Left renal cortex interstitium (tissue), 4 donors: ENCODE measurements at places on chromosomes 13 and 19. TPM values are rescaled to one million over a fixed set of nuclear protein-coding genes. Genes with fewer than 3 reads are reported as not detected.

- DNase-seq: no peak
These were observed 9.2 kb downstream of the LMTK3 start for GRCh38 chr19:48502350-48503018.

- DNase-seq: no peak
These were observed 126.2 kb downstream of the ZIC5 start for GRCh38 chr13:99845161-99845874.

DNA sequence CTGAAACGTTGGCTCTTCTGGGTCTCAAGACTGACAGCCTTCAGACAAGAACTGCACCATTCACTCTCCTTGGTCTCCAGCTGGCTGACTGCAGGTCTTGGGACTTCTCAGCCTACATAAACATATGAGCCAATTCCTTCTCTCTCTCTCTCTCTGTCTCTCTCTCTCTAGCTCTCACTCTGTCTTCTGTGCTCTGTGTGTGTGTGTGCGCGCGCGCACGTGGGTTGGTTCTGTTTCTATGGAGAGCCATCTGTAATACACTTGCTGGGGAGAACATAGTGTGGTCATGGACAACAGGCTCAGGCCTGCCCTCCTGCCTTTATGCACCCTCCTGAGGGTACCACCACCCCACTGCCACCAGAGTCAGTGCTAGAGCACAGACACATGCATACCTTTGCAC is 13.7 kb upstream of the SERPINE3 start:
- no peak for DNase-seq

DNA sequence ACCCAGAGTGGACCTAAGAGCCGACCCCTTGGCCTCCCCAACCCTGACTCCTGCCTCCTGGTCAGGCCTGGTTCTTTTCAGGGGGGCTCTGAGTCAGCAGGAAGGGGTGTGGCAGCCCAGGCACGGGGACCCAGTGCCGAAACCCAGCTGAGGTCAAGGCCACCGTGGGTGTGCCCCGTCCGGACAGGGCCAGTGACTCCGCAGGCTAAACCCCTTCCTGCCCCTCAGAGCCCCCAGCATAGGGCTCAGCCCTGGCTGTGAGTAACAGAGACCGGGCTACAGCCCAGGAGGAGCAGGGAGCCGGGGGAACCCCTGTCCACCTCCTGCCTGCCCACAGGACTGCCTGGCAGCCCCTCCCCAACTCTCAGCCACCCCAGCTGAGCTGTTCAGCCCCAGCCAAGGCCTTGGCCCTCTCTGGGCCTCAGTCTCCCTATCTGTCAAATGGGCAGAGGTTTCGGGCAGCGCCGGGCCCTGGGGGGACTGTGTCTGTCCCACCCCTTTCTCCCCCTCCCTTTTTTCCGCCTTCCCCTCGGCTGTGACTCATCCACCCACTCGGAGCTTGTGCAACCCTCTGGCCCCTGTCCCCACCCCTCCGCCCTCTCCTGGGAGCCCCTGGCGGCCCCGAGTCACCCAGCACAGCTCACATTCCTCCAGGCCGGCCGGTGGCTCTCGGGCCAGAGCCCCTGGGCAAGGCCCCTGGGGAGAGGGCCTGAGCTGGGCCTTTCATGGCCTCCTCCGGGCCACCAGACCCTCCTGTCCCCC is 8.6 kb downstream of the ZBTB7A start:
- no peak for DNase-seq

- no peak for DNase-seq
These were observed 19.3 kb downstream of the GADD45B start for GRCh38 chr19:2495130-2495641.

GPR18 gene
- polyA plus RNA-seq: 0.30 TPM

DNA sequence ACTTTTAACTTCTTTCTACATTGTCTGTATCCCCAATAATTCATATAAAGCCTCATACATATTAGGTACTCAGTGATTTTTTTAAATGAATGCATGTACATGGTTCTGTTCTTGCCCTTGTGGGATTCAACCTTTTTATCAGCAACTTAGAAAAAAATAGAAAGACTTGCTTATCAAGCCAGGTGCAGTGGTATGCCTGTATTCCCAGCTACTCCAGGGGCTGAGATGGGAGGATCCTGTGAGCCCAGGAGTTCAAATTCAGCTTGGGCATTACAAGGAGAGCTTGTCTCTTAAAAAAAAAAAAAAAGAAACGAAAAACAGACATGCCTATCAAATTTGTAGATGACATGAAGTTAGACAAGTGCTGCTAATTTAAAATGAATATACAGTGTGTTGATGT is 54.2 kb upstream of the MYCBP2 start:
- no peak for DNase-seq

ZNF17 gene
- 11.0 TPM for polyA plus RNA-seq

DNA sequence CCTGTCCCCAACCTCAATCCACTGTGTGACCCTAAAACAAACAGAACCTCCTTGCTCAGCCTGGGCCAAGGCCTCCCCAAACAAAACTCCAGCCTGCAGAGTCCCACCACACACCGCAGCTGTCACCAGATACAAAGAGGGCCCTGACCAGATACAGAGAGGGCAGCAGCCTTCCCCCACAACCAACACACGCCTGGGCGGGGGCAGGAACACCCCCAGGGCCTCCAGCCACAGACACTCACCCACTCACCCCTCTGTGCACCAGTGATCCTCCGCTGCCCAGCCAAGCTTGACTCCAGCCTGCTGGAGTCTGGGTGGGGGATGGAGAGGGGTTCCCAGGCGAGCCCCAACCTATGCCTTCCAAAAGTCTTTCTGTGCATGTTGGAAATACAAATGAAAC is 5.9 kb upstream of the CIRBP start:
- DNase-seq: no peak

- DNase-seq: no peak
These were observed 1.3 kb downstream of the NAT14 start for GRCh38 chr19:55486043-55486970.

DNA sequence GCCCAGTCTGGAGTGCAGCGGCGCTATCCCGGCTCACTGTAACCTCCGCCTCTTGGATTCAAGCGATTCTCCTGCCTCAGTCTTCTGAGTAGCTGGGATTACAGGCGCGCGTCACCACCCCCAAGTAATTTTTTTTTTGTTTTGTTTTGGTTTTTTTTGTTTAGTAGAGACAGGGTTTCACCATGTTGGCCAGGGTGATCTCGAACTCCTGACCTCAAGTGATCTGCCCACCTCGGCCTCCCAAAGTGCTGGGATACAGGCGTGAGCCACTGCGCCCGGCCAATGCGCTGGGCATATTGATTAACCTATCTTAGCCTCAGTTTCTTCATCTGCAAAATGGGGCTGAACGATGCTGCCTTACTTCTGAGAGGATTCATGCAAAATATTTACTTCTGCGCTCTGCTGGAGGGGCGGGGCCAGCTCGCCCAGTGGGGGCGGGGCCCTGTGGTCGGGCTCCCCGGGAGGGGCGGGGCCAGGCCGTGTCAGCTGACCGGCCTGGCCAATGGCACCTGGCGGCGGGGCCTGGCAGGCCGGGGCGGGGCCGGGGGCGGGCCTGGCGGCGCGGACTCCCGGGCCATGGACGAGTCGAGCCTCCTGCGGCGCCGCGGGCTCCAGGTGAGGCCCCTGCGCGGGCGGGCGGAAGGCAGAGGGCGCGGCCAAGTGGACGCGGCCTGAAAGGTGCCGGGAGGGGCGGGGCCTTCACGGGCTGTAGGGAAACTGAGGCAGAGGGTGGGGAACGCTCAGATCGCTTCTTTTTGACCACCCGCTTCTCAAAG is at the start of gene MAST3:
MAST3 (plus strand) TSS at position 562 of the 776 bp plus-strand sequence; CDS start at position 577, 15 bp downstream.
- no peak for DNase-seq
